Right atrium auricular region (tissue), 2 donors: ENCODE measurements at places on chromosomes 16 and 17. TPM values are rescaled to one million over a fixed set of nuclear protein-coding genes. Genes with fewer than 3 reads are reported as not detected.
A peak's percentile ranks its signal among the peaks of the same experiment; 100 is the strongest.

DNA sequence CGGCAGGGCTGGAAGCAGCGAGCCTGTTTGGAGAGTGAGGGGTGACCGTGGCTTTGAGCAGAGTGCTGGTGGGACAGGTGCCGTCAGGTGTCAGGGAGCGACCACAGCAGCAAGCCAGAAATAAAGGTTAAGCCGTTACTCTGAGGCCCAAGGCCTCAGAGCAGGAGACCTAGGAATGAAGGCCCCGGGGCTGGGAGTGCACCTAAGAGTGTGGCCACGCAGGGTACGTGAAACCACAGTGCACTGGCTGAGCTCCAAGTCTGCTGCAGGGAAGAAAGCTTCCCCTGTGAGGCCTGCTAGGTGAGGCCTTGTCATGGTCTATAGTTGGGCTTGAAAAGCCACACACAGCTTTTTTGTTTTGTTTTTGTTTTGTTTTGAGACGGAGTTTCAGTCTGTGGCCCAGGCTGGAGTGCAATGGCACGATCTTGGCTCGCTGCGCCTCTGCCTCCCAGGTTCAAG, 8.7 kb downstream of the CLUAP1 start:
- H3K27me3 ChIP-seq = no peaks in the 10 kb centered on the region
- no peak overlapping the region for H3K4me3 ChIP-seq
- H3K36me3 ChIP-seq = peaks cover 73% of the 10 kb centered on the region
- DNase-seq = no peak
- no peaks in the 10 kb centered on the region for H3K4me1 ChIP-seq
- no peak overlapping the region for H3K27ac ChIP-seq

- no peak overlapping the region for H3K27ac ChIP-seq
- peaks cover 25% of the 10 kb centered on the region for H3K36me3 ChIP-seq
- no peak for DNase-seq
Observed at GRCh38 chr16:88009563-88010342, 58.5 kb downstream of the BANP start.

GRCh38 chr17:57085448-57086068, 512 bp downstream of the AKAP1 start:
- no peak for DNase-seq
- peak overlapping the region; percentile 68 for H3K4me3 ChIP-seq
- H3K27ac ChIP-seq = peak overlapping the region; percentile 95
- no peaks in the 10 kb centered on the region for H3K4me1 ChIP-seq
- no peaks in the 10 kb centered on the region for H3K27me3 ChIP-seq

- H3K27ac ChIP-seq = peak overlapping the region; percentile 52
- H3K27me3 ChIP-seq = no peaks in the 10 kb centered on the region
- H3K36me3 ChIP-seq = no peaks in the 10 kb centered on the region
- no peak for DNase-seq
Observed at GRCh38 chr16:64864232-64864809, 257.5 kb downstream of the CDH11 start.

DNA sequence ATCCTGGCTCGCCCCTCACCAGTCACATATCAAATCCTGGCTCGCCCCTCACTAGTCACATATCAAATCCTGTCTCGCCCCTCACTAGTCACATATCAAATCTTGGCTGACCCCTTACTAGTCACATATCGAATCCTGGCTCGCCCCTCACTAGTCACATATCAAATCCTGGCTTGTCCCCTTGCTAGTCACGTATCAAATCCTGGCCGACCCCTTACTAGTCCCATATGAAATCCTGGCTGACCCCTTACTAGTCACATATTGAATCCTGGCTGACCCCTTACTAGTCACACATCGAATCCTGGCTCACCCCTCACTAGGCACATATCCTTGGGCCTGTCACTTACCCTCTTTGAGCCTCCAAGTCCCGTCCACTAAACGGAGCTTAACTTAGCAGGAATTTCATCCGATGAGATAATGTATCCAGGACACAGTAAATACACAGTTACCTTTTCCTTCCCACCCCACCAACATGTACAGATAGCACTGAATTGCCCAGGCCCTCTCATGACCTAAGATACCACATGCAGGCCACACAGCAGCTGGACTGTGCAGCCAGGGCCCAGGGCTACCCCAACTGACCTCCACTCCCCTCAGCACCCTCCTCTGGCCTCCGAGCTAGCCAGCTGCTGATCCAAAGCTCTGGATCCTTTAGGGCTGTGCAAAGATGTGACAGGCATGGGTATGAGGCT, 157.8 kb upstream of the RPH3AL start:
- H3K27ac ChIP-seq = no peak overlapping the region
- H3K27me3 ChIP-seq = no peaks in the 10 kb centered on the region
- H3K36me3 ChIP-seq = no peaks in the 10 kb centered on the region
- peaks cover 25% of the 10 kb centered on the region for H3K4me1 ChIP-seq

DNA sequence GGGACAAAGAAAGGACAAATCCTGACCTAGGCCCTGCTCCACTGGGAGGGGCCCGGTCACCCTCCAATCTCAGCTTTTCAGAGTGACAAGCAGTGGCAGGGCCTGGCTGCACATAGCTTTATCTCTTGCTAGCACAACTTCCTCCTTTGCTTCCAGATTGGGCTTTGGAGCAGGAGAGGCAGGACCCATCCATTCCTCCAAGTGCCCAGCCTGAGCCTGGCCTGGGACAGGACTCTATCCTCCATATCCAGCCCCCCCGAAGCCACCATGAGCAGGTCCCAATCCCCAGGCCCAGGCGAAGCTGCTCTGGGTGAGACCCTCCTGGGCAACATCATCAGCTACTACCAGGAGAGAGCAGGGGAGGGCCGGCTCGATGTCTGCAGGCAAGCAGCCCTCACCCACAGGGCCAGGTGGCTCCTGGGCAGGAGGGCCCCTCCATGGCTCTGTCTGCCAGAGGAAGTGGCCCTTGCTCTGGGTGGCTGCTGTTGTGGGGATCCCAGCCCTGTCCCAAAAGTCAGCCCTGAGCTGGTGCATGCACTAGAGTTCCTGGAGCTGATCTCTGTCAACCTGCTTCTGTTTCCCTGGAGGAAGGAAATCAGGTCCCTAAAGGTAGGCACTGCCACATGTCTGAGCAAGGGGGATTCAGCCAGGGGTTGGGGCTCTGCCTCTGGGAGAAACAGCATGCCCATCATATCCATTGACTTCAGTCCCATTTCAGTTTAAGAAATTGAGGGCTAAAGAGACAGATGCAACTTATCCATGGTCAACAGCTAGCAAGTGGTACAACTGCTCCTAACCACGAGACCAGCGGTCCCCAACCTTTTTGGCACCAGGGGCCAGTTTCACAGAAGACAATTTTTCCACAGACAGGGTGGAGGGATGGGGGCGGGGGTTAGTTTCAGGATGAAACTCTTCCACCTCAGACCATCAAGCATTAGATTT, 58.9 kb downstream of the TK2 start:
- no peak overlapping the region for H3K27ac ChIP-seq
- DNase-seq = no peak
- no peak overlapping the region for H3K4me3 ChIP-seq
- H3K27me3 ChIP-seq = no peaks in the 10 kb centered on the region
- H3K4me1 ChIP-seq = peaks cover 20% of the 10 kb centered on the region
- H3K36me3 ChIP-seq = no peaks in the 10 kb centered on the region

GRCh38 chr16:70432723-70433457, 6.0 kb downstream of the ST3GAL2 start:
- peak overlapping the region; percentile 63 for H3K27ac ChIP-seq
- H3K36me3 ChIP-seq = no peaks in the 10 kb centered on the region
- no peaks in the 10 kb centered on the region for H3K27me3 ChIP-seq
- no peak overlapping the region for H3K4me3 ChIP-seq

- H3K27ac ChIP-seq = peak overlapping the region; percentile 60
- H3K27me3 ChIP-seq = no peaks in the 10 kb centered on the region
- DNase-seq = no peak
- no peaks in the 10 kb centered on the region for H3K4me1 ChIP-seq
Observed at GRCh38 chr17:77119668-77120301, 21.0 kb upstream of the SEC14L1 start.

GRCh38 chr17:35947156-35947585, 3.7 kb upstream of the LYZL6 start:
- no peak for DNase-seq
- no peak overlapping the region for H3K27ac ChIP-seq
- H3K4me1 ChIP-seq = no peaks in the 10 kb centered on the region
- H3K36me3 ChIP-seq = no peaks in the 10 kb centered on the region

- no peaks in the 10 kb centered on the region for H3K36me3 ChIP-seq
- peaks cover 19% of the 10 kb centered on the region for H3K4me1 ChIP-seq
- H3K4me3 ChIP-seq = no peak overlapping the region
- DNase-seq = no peak
Observed at GRCh38 chr17:31486351-31487062, 95.0 kb downstream of the RAB11FIP4 start.

- no peaks in the 10 kb centered on the region for H3K4me1 ChIP-seq
- no peak overlapping the region for H3K27ac ChIP-seq
- no peak for DNase-seq
- H3K27me3 ChIP-seq = no peaks in the 10 kb centered on the region
- no peak overlapping the region for H3K4me3 ChIP-seq
Observed at GRCh38 chr17:71192039-71192555, 928.7 kb upstream of the SOX9 start.

GRCh38 chr17:29219378-29220047, 27.1 kb upstream of the CRYBA1 start:
- H3K27ac ChIP-seq = no peak overlapping the region
- DNase-seq = peak; percentile 82
- no peaks in the 10 kb centered on the region for H3K36me3 ChIP-seq
- H3K27me3 ChIP-seq = no peaks in the 10 kb centered on the region
- no peak overlapping the region for H3K4me3 ChIP-seq

- H3K4me1 ChIP-seq = peaks cover 7% of the 10 kb centered on the region
- no peak for DNase-seq
Observed at GRCh38 chr17:72343911-72344310, 223.1 kb downstream of the SOX9 start.

- H3K27me3 ChIP-seq = no peaks in the 10 kb centered on the region
- no peak overlapping the region for H3K27ac ChIP-seq
- H3K4me1 ChIP-seq = no peaks in the 10 kb centered on the region
- DNase-seq = no peak
- H3K36me3 ChIP-seq = no peaks in the 10 kb centered on the region
- H3K4me3 ChIP-seq = no peak overlapping the region
Observed at GRCh38 chr17:66343531-66344078, 41.2 kb downstream of the PRKCA start.

DNA sequence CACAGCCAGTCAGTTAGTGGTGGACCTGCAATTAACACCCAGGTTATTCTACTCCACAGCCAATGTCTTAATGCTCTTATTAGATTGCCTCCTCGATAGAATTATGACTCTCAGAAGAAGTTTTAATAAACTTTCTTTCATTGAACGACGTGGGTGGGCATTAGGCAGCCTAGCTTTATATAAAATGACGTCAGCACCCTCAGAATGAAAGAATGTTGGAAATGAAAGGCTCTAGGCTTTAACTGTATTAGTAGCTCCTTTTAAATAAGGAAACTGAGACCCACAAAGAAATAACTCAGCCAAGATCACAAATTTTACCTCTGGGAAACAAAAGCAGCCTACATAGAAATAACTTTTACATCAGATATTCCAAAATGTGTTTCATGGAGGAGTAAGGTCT, 91.3 kb upstream of the CLEC3A start:
- no peak overlapping the region for H3K4me3 ChIP-seq
- H3K36me3 ChIP-seq = no peaks in the 10 kb centered on the region
- H3K4me1 ChIP-seq = no peaks in the 10 kb centered on the region
- H3K27me3 ChIP-seq = no peaks in the 10 kb centered on the region
- no peak overlapping the region for H3K27ac ChIP-seq

GRCh38 chr17:79026376-79027273, 2.7 kb downstream of the C1QTNF1 start:
- H3K27ac ChIP-seq = peak overlapping the region; percentile 93
- no peaks in the 10 kb centered on the region for H3K27me3 ChIP-seq
- no peak for DNase-seq
- peaks cover 74% of the 10 kb centered on the region for H3K4me1 ChIP-seq

- peaks cover 7% of the 10 kb centered on the region for H3K4me1 ChIP-seq
- no peak overlapping the region for H3K4me3 ChIP-seq
- no peak for DNase-seq
- no peaks in the 10 kb centered on the region for H3K36me3 ChIP-seq
- no peaks in the 10 kb centered on the region for H3K27me3 ChIP-seq
Observed at GRCh38 chr17:73724341-73724740, 80.1 kb upstream of the SDK2 start.

DNA sequence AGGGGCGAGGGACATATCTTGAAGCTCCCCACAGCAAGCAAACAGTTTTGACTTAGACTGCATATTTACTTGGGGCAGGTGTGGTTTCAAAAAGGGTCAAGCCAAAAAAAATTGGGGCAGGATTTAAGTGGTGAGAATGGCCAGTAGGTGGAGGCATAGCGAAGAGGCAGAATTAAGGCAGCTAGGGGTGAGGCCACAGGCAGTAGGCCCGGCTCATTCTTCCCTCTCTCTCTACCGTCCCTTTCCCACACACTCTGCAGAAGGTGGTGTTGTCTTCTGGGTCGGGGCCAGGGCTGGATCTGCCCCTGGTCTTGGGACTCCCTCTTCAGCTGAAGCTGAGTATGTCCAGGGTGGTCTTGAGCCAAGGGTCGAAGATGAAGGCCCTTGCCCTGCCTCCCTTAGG, 2.6 kb downstream of the SHBG start:
- H3K27ac ChIP-seq = no peak overlapping the region
- H3K27me3 ChIP-seq = no peaks in the 10 kb centered on the region
- H3K36me3 ChIP-seq = no peaks in the 10 kb centered on the region
- no peak for DNase-seq
- H3K4me3 ChIP-seq = no peak overlapping the region

DNA sequence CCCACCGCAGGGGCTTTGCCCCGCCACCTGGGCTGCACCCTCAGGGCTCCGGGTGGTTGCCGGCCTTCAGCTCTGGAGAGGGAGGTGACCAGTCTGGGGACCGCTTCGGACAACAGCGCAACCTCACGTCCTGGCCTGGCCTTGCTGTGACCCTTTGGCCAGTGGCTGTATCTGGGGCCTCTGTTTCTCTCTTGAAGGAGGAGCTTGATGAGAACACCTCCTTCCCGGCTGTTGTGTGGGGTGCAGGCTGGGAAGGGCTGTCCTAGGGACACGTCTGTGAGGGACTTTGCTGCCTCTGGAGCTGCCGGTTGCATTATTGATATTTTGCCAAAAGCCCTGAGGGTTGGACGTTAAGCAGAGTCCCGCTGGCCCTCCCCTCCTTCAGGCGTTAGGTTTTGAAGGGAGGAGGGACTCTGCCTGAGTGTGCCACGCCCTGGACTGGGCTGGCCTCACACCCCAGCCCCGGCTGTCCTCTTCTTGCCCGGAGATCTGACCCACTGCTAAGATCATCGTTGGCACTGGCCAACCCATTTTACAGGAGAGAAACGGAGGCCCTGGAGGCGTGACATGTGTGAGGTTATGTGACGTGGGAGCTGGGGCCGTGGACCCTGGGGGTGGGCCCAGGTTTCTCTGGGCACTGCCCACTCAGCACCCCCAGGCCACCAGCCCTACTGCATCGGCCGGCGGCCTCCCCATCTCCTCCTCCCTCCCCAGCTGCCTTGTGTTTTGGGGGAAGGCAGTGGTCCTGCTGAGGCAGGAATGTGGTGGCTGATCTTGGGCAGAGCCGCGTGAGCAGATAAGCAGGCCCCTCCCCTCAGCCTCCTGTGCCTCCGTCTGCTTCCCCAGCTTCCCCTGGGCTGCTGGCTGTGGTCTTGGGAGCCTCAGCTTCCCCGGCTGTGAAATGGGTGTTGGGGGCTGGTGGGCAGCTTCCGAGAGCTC, 8.5 kb downstream of the ZFPM1 start:
- H3K4me3 ChIP-seq = no peak overlapping the region
- H3K27ac ChIP-seq = no peak overlapping the region
- DNase-seq = no peak
- no peaks in the 10 kb centered on the region for H3K4me1 ChIP-seq

The CD300LB gene
- not detected for total RNA-seq

The GNG13 gene
- not detected for total RNA-seq

The KRTAP9-2 gene
- not detected for total RNA-seq

The SOCS1 gene
- 5.5 TPM for total RNA-seq

The CNTD1 gene
- 0.16 TPM for total RNA-seq

The COG4 gene
- total RNA-seq = 41.8 TPM

The KRTAP16-1 gene
- not detected for total RNA-seq

The PYCARD gene
- total RNA-seq = 7.9 TPM

The CA5A gene
- total RNA-seq = not detected
